MV-4-11 (cell line): ENCODE measurements at places on chromosomes 3 and 15.
A peak's percentile ranks its signal among the peaks of the same experiment; 100 is the strongest.

- DNase-seq, result no peak
These were observed 361.5 kb upstream of the DPH6 start for GRCh38 chr15:35907511-35907910.

- DNase-seq, result no peak
These were observed 248.7 kb downstream of the GABRG3 start for GRCh38 chr15:27219636-27220035.

GRCh38 chr3:124064050-124064449 lies 72.1 kb upstream of the ROPN1 start:
- DNase-seq, result no peak

DNA sequence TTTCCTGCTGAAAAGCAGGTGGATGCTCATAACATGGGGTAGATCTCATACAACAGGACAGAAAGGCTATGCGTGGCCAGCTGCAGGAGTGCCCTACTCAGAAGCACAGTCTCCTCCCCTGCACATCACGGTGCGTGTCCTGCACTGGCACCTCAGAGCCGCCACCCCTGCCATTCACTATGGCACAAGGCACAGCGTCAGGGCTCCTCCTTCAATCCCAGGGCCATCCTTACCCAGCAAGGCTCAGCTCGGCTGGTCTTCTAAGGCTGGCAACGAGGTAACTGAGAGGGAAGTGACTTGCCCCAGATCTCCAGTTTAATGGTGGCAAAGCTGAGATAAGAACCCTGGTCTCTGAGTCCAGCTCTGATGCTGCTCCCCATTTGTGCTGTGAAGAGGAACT lies 97.1 kb downstream of the CPN2 start:
- no peak for DNase-seq

DNA sequence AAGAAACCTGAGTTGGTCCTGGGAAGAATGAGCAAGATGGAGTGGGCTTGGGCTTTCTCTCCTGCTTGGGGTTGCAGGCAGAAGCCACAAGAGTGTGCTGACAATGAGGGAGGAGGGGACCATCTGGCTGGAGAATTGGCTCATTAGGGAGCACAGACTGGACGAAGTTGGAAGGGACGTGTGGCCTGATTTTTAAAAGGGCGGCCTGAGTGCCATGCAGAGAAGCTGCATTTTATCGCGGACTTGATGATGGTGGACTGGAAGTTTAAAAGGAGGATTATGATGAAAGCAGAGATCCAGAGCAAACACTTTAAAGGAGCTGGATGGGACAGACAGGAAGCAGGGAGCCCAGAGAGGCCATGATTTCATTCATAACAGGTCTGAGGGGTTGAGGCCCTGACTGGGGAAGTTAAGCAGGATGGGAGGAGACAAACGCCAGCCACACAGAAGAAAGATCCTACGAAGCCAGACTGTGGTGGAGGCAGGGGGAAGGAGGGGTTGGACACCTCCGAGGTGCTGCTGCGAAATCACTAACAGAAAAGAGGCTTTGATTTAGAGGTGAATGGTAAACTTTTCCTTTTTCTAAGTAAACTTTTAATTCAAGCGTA lies 23.6 kb downstream of the TLNRD1 start:
- peak; percentile 41 for DNase-seq

DNA sequence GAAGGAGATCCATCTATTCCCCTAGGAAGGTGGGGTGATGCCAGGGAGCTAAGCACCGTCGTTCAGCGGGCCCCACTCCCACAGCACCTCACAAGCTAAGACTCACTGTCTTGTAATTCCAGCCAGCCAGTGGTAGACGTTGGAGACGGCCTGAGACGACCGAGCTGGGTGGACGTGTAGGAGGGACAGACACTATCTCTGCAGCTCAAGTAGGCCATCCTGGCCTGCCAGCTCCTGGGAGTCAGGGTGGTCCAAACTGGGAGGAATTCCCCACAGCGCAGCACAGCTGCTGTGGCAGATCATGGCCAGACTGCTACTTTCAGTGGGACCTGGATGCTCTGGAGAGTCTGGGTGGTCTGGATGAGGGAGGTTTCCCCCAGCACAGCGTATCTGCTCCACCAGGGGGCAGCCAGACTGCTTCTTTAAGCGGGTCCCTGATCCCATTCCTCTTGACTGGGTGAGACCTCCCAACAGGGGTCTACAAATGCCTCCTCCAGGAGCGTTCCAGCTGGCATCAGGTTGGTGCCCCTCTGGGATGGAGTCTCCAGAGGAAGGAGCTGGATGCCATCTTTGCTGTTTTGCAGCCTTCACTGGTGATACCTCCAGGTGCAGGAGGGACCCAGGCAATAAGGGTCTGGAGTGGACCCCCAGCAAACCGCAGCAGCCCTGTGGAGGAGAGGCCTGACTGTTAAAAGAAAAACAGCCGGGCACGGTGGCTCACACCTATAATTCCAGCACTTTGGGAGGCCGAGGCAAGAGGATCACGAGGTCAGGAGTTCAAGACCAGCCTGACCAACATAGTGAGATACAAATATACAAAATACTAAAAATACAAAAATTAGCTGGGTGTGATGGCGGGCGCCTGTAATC lies 27.6 kb downstream of the GNB5 start:
- no peak for DNase-seq

- no peak for DNase-seq
These were observed 38.5 kb downstream of the B3GNT5 start for GRCh38 chr3:183291497-183292031.

GRCh38 chr3:14227856-14228255 lies 49.2 kb downstream of the LSM3 start:
- no peak for DNase-seq

GRCh38 chr15:39202641-39203040 lies 378.2 kb upstream of the THBS1 start:
- no peak for DNase-seq

- peak; percentile 73 for DNase-seq
These were observed 6.6 kb upstream of the CD47 start for GRCh38 chr3:108097322-108098002.

- DNase-seq, result no peak
These were observed 8.1 kb downstream of the MYNN start for GRCh38 chr3:169781209-169781855.

DNA sequence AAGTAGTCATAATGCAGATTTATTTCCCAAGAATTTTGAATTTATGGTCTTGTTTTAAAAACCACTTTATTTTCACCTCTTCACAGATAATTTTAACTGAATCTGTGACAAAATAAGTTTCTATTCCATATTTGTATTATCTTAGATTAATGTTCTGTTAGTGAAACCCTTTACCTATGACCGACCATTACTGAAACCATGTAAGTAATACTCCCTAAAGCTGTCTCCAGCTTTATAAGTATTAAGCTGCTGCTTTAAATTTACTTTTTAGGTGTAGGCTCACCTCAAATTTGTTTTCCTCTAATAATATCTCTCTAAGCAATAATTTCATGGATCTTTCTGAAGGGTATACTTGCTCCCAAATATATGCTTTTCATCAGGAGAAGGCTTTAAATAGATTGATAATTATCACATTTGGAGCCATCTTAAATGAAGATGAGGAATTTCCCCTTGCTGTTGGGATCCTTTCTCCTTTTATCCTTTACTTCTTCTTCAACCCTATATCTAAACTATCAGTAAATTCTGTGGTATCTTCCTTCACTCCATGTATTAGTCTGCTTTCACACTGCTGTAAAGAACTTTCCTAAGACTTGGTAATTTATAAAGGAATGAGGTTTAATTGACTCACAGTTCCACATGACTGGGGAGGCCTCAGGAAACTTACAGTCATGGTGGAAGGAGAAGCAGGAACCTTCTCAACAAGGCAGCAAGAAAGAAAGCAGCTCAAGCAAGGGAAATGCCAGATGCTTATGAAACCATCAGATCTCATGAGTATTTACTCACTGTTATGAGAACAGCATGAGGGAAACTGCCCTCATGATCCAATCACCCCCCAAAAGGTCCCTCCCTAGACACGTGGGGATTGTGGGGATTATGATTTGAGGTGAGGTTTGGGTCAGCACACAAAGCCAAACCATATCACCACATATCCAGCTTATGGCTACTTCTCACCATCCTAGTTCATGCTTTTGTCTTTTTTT lies 92.3 kb upstream of the P2RY1 start:
- peak; percentile 1 for DNase-seq

DNA sequence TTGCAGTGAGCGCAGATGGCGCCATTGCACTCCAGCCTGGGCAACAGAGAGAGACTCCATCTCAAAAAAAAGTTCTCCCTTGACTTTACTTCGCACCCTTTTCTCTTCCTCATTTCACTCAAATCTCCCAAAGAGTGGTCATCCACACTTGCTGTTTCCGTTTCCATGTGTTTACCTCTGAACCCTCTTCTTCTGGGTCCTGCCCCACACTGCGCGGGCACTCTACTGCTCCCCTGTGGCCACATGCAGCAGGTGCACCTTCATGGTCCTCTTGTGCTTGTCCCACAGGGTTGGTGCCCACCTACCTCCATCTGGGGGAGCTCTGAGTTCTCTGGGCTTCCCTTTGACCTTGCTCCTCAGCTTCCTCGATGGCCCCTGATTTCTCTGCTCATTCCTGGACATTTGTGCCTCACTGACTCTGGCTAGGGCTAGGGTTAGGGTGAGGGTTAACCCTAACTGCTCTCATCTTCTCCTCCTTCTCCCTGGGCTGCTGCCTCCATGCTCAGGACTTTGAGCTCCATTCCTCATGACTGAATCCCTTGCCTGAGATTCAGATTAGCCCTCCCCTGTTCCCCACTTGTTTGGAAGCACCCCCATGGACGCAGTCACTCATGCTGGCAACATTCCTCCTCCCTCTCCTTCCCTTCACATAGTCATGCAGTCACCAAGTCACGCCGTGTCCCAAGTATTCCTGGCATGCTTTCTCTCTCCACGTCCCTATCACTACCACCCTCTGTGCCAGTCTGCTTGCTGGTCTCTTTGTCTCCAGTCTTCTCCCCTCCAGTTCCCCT lies 26.6 kb upstream of the KY start:
- no peak for DNase-seq

- no peak for DNase-seq
These were observed 58.5 kb downstream of the ST6GAL1 start for GRCh38 chr3:186988806-186989205.

DNA sequence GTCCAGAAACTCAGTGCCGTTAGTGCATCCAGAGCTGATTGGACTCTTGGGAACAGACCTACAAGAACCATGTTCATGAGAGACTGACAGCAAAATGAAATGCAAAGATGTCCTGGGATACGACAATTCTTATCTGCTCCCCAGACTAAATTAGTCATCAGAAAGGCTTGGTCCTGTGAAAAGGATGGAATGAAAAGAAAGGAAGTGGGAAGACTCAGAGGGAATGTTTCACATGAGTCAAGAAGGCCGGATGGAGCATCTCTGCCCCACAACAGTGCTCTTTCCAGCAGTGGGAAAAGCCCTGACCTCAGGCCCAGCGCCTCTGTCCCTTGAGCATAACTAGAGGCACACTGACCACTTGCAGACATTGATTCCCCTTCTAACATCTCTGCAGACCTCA lies 39.3 kb upstream of the UACA start:
- no peak for DNase-seq

DNA sequence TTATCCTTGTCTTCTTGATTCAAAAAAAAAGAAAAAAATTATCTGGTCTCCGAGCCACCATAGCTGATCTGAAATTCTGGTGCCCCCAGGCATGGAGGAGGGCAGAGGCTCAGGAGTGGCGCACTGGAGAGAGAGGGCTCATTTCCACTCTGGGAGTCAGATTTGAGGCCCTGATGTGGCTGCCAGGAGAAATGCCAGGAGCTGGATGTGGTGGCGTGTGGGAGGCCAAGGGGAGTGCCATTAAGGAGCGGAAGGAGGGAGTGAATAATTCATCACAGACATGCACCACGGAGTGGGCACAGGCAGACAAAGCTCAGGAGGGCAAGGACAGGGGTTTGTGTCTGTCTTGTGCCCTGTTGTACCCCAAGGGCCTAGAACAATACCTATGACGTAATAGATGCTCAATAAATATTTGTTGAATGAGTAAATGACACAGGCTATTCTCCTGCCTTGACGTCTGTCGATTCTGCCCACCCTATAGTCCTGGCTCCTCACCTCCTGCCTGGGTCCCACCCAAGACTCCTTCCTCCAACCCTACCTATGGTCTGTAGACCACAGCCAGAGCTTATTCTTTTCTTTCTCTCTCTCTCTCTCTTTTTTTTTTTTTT lies 12.0 kb upstream of the GRIP2 start:
- no peak for DNase-seq

- no peak for DNase-seq
These were observed 195.1 kb downstream of the SI start for GRCh38 chr3:164883171-164883570.

DNA sequence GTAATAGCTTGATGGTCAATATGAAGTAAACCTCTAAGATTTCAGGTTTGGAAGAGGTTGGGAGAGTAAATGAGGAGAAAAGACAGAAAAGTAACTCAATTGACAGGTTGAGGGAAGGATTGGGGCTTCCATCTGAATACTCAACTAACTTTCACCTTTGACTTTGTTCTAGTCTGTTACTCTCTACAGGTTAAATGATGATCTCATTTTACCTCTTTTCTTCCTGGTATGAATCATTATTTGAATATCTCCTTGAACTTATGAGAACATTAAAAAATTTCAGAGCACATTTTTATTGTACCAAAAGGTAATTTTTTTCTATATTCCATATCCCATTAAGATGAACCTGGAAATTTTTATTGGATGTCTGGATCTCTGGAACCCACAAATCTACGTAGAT lies 87.9 kb upstream of the KCNH8 start:
- no peak for DNase-seq
